ENCODE measurements at places on chromosomes 4 and X.

- DNase-seq, result no peak
Observed at GRCh38 chr4:52833941-52834525, 28.1 kb upstream of the RASL11B start.

DNA sequence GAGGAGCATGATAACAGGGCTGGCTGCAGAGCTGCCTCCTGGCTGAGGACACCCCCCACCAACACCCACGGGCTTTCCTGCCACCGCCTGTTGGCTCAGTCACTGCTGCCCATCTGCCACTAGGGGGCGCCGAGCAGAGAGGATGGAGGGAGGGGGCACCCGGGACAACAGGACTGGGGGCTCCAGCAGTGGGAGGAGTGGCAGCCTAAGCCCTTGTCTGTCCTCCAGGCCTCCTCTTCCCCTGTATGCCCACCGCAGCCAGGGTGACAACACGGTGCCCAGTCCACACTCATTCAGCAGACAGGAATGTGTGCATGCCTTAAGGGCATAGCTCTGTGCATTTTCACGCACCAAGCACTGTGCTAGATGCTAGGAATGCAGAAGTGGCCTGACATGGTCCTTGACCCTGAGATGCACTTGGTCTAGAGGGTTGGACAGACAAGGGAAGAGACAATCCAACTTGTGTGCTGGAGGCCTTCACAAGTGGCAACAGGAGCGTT lies 149.9 kb downstream of the AMMECR1 start:
- no peak for DNase-seq

DNA sequence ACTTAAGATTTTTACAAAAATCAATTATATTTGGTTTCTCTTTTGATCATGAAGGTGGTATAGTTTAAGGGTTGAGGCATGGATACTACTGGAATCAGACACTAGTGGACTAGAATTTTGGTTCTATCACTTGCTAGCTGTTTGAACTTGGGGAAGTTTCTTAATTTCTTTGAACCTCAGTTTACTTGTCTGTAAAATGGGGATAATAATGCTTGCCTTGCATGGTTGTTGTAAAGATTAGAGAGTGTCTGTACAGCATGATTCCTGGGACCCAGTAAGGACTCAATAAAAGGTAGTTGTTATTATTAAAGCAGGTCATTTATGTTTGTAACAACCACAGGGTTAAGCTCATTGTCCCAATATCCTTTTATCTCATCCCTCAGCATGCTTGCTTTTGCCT lies 36.0 kb downstream of the TMEM164 start:
- no peak for DNase-seq

DNA sequence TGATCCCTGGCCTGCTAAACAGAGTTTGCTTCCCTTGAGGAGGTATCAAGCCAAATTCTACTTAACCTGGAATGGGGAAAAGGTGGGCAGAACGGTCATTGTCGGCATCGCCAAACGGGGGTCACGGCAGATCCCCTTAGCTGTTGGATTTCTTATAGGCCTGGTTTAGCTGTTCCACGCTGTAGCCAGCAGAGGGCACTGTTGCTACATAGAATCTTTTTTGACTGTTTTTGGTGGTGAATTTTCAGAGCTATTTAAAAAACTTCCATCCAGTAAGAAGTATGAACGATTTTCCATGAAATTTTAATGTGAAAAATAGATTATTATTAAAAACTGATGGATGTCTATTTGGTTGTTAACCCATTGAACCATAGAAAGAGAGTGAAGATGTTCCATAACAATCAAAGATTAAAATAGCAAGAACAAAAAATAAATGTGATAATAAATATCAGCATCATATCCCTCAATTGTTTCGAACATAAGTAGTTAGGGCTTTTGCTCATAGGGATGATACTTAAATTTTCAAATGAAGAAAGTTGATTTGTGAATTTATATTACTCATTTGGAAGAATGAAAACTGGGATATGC lies 56.6 kb downstream of the LINC00632 start:
- peak; percentile 4 for DNase-seq

- no peak for DNase-seq
Observed at GRCh38 chr4:158169506-158169905, 3.3 kb downstream of the GASK1B start.

- DNase-seq, result no peak
Observed at GRCh38 chr4:160159457-160159856, 1056.6 kb downstream of the RAPGEF2 start.

DNA sequence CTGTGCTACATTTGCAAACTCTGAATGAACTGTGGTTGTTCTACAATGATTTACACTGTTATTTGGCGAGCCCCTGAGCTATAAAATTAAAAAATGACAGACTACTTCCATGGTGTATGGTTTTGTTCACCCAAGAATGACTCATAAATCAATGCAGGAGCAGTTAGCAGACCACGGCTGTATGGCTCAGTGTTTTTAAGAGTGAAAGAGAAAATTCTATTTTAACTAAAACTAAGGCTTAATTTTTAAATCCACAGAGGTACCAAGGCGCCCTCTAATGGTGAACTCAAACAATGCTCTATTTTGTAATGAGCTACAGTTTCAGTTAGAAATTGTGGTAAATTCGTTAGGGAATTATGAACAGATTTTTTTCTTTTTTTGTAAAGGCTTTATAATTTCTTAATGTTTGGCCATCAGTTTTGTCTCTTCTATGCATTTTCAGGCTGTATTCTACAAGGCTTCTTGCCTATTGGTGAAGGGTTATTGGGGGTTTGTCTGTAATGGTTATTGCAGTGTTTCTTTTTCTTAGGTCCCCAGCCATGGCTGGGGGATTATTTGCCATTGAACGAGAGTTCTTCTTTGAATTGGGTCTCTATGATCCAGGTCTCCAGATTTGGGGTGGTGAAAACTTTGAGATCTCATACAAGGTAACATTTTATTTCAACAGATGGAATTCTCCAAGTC lies 32.5 kb downstream of the HMGB2 start:
- no peak for DNase-seq

DNA sequence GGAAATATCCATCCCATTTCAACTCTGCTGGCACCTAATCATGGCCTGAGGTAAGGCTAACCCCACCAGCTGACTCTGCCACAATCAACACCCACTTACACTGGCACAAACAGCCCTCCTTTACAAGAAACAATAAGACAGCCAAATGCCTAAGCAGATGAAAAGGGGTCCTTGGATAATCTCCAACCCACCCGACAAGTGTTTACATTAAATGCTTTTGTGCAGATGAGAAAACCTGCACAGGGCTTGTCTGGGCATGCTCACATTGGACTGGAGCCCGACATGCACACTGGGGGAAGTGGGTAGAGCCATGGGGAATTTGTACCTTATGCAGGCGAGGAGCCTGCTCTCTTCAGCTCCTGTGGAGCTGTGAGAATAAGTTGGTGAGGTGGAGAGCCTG lies 138.9 kb upstream of the ITM2A start:
- no peak for DNase-seq

- no peak for DNase-seq
Observed at GRCh38 chr4:11429699-11430045, 978 bp upstream of the HS3ST1 start.

- DNase-seq, result no peak
Observed at GRCh38 chr4:146477054-146477453, 44.7 kb downstream of the SLC10A7 start.

- no peak for DNase-seq
Observed at GRCh38 chr4:114019276-114019968, 40.0 kb upstream of the ARSJ start.

DNA sequence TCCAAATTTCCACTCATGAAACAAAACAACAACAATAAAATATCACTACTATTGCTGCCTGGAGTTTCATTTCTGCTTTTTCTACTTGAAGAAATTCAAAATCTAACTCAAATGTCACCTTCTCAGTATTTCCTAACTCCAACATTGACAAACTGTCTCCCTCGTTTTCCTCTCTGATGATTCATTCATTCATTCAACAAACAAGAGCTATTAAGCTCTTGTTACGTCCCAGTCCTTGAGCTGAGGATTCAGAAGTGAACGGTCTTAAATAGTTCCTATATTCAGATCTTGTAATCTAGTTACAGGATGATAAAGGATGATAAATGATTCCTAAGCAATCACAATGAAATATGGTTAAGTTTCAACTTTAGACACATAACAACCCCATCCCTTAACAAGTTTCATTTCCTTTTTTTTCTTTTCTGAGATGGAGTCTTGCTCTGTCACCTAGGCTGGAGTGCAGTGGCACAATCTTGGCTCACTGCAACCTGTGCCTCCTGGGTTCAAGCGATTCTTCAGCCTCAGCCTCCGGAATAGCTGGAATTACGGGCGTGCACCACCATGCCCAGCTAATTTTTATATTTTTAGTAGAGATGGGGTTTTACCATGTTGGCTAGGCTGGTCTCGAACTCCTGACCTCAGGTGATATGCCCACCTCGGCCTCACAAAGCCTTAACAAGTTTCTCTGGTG lies 1.7 kb downstream of the SLC9B2 start:
- no peak for DNase-seq

DNA sequence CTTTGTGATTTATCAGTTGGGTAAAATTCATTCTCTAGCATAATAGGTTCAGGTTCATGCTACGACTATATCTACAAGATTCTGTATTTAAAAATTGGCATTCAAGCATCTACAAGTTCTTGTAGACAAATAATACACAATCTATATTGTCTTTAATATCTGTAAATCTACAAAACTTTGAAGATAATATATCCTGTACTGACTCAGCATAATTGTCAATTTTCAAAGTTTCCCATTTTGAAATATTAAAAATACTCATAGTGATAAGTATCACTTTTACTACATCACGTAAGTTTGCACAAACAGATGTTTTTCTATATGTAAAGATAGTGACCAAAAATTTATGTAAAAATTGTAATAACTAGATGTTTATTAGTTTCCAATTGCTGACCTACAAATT lies 360.6 kb downstream of the FSTL5 start:
- DNase-seq, result no peak

GRCh38 chrX:48940404-48940955 lies 16.9 kb downstream of the OTUD5 start:
- no peak for DNase-seq

GRCh38 chr4:80484712-80485111 lies 149.2 kb downstream of the CFAP299 start:
- DNase-seq, result no peak

DNA sequence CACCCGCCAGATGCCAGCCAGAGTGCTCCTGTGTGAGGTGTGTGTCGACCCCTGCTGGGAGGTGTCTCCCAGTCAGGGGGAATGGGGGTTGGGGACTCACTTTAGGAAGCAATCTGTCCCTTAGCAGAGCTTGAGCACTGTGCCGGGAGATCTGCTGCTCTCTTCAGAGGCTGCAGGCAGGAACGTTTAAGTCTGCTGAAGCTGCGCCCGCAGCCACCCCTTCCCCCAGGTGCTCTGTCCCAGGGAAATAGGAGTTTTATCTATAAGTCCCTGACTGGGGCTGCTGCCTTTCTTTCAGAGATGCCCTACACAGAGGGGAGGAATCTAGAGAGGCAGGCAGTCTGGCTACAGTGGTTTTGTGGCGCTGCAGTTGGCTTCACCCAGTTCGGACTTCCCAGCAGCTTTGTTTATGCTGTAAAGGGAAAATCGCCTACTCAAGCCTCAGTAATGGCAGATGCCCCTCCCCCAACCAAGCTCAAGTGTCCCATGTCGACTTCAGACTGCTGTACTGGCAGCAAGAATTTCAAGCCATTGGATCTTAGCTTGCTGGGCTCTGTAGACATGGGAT lies 80.8 kb downstream of the CCSER1 start:
- DNase-seq, result no peak

- DNase-seq, result no peak
Observed at GRCh38 chr4:95835672-95836071, 4.2 kb upstream of the PDHA2 start.

DNA sequence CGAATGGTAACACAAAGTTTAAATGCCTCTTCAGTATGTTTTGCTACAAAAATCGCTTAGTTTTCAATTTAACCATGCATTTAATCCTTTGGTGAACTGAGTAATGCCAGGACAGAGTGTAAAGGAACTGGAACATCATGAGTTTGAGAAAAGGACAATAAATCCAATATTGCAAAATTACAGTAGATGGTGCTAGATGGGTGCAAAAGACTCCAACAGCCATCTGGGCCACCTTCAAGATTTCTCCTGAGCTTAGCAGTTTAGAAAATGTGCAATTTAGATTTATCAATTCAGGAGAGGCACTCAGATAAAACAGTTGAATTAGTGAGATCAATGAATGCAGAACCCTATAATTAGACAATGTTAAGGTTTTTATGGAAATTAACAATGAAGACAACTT lies 33.2 kb upstream of the MID1IP1 start:
- no peak for DNase-seq

- no peak for DNase-seq
Observed at GRCh38 chrX:55907968-55908607, 190.5 kb downstream of the RRAGB start.

DNA sequence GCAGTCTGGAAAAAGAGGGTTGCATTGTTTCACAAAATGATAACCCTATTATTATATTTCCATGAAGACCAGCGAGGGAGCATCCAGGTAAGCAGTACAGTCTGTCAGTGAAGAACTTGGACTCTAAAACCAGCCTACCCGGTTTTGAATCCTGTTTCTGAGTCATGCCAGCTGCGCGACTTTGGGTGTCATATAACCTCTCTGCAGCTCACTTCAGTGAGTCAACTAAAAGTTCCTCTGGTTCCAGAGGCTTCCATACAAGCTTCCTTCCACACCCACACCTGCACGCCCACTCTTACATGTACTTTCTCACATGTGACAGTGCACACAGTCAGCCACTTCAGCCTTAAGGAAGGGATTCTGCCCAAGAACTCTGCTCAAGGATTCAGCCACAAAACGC lies 49.8 kb upstream of the PRPS2 start:
- no peak for DNase-seq

DNA sequence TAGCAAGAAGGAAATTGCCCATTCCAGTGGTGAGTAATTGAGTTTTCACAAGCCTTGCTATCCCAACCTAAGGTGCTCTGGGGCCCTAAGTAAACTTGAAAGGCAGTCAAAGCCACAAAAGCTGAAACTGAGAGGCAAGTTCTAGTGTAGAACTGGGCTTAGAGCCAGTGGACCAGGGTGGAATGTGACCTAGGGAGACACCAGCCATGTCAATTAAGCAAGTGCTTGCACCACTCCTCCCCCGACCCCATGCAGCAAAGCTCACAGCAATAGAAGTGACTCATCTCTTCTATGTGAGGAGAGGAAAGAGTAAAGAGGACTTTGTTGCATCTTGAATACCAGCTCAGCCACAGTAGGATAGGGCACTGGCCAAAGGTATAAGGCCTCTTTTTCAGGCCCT lies 486.1 kb upstream of the POU3F4 start:
- DNase-seq, result no peak

GRCh38 chr4:24210332-24210902 lies 320.6 kb upstream of the PPARGC1A start:
- no peak for DNase-seq

DNA sequence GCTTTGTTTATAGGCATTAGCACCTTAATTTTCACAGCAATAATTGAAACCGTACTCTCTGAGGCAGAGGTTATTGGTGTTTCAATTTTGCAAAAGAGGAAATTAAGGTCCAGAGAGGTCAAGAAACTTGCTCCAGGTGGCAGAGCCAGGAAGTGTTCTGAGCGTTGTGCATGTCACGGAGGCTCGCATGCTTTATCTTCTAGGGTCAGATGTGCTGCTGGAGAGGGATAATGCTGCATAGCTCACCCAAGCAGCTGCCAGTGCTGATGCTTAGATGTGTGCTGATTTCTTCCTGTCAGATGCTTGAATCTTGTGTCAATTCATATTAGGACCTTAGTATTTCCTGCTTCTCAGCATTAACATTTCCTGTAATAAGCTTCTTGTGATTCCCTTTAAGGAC lies 13.0 kb upstream of the FGF5 start:
- no peak for DNase-seq
